ENCODE measurements at places on chromosomes 16 and 17.

GRCh38 chr17:78664476-78665386, 87.5 kb upstream of the DNAH17 start:
- DNase-seq = no peak

- DNase-seq = no peak
These were observed 55.8 kb downstream of the MYH10 start for GRCh38 chr17:8574687-8575086.

DNA sequence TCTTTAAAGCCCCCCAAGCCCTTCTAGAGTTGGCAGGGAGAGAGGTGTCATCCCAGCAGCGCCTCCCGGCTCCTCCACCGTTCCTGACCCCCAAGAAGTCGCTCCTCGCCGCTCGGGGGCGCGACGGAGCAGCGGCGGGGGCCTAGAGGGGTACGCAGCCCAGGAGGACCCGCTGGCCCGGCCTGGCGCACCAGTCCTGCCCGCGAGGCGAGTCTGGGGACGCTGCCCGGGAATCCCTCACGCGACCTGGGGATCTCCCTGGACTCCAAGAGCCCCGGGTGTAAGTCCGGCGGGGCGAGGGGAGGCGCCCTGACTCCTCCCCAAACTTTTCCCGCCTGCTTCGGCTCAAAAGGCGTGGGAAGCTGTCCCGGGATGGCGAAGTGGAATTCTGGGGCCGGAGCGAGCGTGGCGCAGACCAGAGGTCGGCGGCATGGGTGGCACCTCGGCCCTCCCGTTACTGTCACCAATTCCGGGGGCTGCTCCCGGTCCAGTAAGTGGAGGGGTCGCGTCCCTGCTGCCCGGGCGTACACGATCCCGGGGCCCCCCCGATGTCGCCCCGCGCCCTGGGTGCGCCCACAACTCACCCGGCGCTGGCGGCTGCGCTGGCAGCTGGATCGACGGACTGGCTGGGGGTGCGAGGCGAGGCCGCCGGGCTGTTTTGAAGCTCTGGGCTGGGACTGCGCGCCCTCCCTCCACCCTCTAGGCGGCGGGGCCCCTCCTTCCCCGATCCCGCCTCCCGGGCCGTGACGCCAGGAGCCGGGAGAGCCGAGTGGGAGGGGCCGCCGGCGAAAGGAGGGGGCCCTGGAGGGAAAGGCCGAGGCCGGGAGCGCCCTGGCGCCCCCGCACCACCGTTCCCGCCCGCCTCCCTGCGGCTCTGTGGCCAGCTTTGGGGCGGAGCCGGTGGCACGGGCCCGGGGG, at the start of gene EMP2:
EMP2 (minus strand) TSS at position 634 of the 918 bp plus-strand sequence. CDS start 32,981 bp downstream, outside the sequence.
- DNase-seq = peak; percentile 90

- no peak for DNase-seq
These were observed 14.9 kb downstream of the MYO18A start for GRCh38 chr17:29165261-29165660.

DNA sequence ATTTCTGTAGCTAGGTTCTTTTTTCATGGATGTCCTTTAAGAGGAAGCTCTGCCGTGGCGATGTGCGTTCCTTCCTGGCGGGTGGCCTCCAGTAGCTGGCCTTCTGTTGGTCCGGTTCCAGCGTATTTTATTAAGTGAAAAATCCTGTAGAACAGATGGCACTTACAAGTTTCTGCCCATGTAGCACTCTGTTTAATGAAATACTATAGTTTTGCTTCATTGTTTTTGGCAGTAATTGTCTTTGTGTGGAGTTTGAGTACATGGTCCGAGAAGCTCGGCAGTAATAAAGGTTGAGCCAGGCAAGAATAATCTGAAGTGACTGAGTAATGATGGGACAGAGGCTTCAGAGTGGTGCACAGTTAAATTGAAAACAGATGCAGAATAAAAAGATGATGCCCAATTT, 20.4 kb downstream of the USP10 start:
- DNase-seq = no peak

GRCh38 chr17:21417921-21418320, 41.8 kb downstream of the KCNJ12 start:
- DNase-seq = no peak

GRCh38 chr16:79386299-79386698, 214.2 kb downstream of the MAF start:
- DNase-seq = no peak

- peak; percentile 26 for DNase-seq
These were observed 4.2 kb downstream of the RNF40 start for GRCh38 chr16:30766206-30766932.

GRCh38 chr17:80941171-80941570, 50.5 kb upstream of the CHMP6 start:
- peak; percentile 20 for DNase-seq

Measured in left hindlimb (tissue), 1 donor.